Stimulated activated CD4-positive, alpha-beta T cell treated with anti-CD3 and anti-CD28 coated beads, Interleukin-4, amount 100 ng/mL, for 24 hours (primary cell): ENCODE measurements at places on chromosomes 13 and 19.
A peak's percentile ranks its signal among the peaks of the same experiment; 100 is the strongest.

- no peak for DNase-seq
These were observed 80.4 kb downstream of the DLEU7 start for GRCh38 chr13:50762969-50763567.

DNA sequence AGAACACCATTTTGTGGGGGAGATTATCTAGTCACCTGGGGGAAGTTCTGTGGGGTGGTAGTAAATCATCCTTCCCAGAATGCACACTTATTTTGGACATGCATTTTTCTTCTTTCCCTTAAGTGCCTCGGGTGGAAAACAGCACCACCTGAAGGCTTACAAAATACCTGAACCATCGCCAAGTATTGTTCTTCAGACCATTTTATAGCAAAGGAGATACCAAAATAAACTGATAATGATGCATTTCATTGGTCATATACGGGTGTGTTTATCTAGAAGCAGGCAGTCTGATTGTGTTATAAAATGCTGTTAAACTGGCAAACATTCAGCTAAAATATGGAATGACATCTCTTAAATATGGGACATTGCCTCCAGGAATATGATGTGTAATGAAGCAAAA is 1034.7 kb downstream of the SLITRK1 start:
- DNase-seq = no peak

- DNase-seq = no peak
These were observed 1979.9 kb upstream of the PRR20A start for GRCh38 chr13:55160867-55161266.

DNA sequence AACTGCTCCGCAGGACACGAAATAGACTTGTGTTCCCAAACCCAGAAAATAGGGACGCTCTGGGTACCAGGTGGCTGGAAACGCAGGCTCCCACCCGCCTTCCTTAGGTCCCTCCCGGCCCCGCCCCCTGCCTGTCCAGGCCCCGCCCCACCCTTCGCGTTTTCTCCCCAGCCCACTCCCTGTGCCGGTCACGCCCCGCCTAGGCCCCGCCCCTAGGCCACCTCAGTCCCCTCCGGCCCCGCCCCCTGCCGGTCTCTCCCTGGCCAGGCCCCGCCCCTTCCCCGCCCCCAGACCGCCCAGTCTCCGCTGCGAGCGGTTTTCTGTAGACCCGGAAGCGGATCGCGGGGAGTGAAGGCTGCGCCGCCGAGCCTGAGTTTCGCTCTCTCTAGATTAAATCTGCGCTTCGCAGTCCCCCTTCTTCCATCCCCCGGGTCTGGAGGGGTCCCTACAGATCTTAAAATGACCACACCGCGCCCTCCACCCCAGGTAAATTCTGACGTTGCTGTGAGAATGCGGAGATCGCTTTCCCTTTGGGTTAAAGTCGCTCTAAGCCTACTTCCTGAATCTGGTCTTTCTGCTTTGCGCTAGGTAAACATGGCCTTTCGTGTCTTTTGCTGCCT is 3.7 kb upstream of the ZNF665 start:
- DNase-seq = peak; percentile 96

GRCh38 chr13:50323440-50324065 is 308.3 kb downstream of the KCNRG start:
- DNase-seq = no peak

- DNase-seq = no peak
These were observed 39.4 kb downstream of the IER2 start for GRCh38 chr19:13189600-13189999.

- DNase-seq = no peak
These were observed 32.7 kb upstream of the MICU2 start for GRCh38 chr13:21636656-21637055.

- no peak for DNase-seq
These were observed 748.2 kb downstream of the DIAPH3 start for GRCh38 chr13:59415498-59415897.

GRCh38 chr19:16366433-16367260 is 42.0 kb downstream of the KLF2 start:
- DNase-seq = peak; percentile 46

DNA sequence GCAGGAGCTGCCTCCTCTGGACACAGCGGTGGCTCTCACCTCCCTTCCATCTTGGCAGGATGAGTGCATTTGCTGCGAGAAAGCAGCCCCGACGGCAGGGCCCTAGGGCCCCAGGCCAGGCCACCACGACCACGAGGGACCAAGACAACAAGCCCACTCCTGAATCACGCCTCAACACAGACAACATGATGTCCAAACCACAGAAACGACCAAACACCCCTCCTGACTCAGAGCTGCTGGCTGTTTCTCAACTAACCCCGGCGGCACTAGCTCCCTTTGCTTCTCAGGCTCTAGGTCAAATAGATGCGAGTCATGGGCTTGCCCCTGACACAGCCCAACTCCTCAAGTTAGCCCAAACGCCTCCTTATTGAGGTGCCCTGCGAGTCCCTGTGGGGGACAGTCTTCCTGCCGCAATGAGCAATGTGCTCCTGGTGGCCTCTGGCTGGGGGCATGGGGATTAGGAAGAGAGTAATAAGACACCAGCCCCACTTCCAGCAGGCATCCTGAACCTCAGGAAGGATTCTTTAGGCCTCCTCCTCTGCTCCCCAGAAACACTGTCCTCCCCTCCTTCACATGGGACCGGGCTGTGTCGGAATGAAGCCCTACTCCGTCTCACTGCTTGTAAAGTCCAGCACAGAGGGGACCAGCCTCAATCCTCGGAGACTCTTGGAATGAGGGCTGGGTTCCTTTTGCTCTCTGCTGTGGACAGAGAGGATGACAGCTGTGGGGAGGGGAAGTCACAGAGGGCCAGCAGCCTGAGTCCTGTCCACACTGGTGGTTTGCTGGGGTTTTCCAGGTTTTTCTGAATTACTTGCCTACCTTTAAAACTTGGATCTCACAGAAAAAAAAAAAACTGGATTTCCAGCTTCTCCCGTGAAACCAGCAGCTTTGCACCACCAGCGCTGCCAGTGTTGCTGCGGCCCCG is 6.9 kb upstream of the ATF5 start:
- DNase-seq = no peak
